ENCODE measurements at places on chromosomes 16 and 17.

- no peak for DNase-seq
Measured at GRCh38 chr16:83744441-83744981, 63.3 kb upstream of the HSBP1 start.

DNA sequence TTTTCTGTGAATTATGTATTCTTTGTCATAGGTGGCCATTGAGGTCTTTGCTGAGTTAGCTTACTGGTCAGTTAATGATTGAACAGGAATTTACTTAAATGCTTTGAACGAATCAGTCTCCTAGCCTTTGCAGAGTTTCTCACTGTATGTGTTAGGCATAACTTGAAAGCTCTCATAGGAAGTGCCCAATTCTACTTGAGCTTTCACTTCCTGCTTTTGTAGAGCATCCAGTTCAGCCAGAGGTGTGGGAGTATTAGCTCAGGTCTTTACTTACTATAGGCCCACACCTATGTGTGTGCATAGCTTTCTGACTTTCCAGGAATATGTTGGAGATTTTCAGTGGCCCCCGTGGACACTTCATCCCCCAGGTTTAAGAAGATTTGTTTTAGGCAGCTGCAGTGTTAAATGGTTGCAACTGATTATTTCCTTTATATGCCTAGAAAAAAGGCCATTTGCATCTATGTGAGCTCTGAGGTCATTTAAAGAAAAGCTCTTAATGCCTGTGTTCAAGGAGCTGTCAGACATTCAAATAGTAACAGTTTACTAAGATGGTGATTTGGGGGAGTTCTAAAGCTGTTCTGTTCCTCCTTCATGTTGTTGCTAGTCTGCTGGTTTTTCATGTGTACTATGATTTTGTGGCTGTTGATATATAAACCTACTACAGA, 62.3 kb downstream of the PHKB start:
- DNase-seq: peak; percentile 51

GRCh38 chr17:20059728-20060188, 50.6 kb downstream of the SPECC1 start:
- no peak for DNase-seq

- DNase-seq: no peak
Measured at GRCh38 chr16:6407596-6407995, 925.0 kb upstream of the RBFOX1 start.

- DNase-seq: peak; percentile 65
Measured at GRCh38 chr17:50863221-50863843, 2.8 kb downstream of the TOB1 start.

- DNase-seq: peak; percentile 24
Measured at GRCh38 chr16:82987767-82988166, 361.0 kb downstream of the CDH13 start.

- no peak for DNase-seq
Measured at GRCh38 chr16:239948-240277, 5.3 kb downstream of the FAM234A start.

DNA sequence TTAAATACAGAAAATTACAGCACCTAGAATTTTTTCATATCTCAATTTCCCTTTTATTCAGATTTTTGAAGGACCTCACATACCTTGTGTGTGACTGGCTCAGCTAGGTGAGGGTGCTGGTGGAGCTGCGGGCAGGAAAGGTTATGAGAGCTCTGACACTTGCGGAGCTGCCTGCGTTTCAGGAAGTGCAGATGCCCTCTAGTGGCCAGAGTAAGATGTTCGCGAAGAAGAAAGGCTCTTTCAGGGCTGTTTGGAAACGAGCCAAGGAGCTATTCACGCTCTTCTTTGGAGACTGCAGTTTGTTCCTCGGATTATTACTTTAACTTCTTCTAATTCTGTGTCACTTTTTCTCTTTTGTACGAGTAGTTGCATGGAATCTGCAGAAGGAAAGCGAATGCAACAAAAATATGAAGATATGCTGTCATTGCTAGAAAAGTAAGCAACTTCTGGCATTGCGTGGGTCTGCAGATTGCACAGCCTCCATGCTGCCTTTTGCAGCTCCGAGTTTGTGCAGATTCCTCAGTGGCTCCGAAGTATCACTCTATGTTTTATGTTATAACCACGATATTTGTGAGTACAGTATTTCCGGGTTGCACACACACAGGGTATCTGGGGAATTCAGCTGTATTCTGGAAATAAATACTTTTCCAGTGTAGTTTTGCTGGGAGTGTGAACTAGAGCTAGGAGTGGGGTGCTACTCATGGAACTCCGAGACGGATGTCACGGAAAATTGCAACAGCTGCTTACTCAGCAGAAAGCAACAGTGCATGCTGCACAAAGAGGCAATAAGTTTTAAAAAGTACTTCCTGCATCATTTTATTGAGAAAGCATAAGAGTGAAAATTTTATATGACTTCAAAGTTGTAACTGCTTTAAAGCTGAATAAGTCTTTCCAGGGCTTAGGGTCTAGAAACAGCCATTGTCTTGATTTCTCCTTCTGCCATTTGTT, 46.3 kb downstream of the DNAH9 start:
- peak; percentile 75 for DNase-seq

DNA sequence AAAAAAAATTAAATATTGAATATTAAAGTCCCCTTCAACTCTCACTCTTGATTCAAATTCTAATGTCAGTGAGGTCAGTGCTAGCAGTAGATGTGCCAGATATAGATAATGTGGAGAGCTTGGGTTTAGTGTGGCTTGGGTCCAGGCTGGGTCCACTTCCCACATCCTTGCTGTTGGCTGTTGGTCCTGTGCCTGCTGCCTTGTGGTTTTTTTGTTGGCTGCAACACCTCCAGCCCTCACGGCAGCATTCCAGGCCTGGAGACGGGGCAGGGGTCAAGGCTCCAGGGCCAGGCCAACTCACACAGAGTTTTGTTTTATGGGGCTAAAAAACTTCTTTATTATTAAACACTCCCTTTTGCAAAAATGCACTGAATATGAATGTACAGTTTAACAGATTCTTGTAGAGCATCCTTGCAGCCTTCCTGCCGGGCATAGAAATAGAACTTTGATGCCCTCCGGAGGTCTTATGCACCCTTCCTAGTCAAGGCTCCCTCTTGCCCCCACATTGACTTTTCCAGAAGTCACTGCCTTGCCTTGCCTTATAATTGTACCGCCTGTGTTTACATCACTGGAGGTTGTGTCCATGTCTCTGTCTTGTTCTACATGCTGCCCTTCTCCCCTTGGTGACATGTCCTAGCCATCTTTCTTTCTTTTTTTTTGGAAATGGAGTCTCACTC, 25.5 kb upstream of the MYO15B start:
- DNase-seq: no peak

GRCh38 chr17:6713918-6714271, 726 bp upstream of the SLC13A5 start:
- DNase-seq: no peak
